ENCODE measurements at places on chromosomes 4 and X.

- DNase-seq: no peak
These were observed 93.7 kb upstream of the MAOA start for GRCh38 chrX:43562372-43562771.

DNA sequence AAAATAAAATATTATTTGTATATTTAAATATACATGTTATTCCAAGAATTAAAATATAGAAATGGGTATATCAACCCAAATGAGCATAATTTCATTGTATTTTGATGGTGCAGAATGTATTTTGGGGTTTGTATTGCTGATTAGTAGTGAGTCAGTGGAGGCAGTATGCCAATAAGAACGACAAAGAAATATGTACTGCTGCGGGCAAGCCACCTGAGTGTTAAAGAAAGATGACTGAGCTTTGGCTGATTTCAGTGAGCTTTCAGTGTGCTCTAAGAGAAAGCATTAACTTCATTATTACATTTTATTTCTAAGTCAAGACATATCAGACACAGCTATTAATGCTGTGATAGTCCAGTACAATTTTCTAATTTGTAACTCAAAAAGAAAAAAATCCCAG, 297.8 kb downstream of the ANK2 start:
- DNase-seq: no peak

DNA sequence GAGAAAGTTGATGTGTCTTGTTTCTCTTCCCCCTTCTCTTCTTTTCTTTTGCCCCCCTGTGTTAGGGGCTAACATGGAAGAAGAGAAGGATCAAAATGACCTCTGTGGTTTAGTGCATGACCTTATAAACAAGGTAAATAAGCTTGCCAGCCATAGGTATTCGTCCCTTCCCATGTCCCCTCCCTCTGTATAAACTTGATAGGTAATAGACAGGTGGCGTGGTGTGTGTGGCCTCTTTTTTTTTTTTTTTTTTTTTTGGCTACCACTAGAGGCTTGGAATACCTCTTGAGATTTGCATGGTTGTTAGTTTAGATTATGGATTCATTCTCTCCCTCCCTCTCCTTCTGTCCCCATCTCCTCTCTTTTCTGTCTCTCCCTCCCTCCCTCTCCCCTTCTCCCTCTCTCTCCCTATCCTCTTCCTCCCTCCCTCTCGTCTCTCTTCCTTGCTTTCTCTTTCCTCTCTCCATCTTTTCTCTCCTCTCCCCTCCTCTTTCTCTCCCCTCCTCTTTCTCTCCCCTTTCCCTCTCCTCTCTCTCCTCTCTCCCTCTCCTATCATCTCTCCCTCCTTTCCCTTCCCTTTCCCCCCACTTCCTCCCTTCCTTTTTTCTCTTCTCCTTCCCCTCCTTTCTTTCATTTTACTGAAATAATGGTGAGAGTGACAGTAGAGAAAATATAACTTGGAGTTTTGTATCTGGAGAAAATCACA, 134.4 kb downstream of the AFF1 start:
- no peak for DNase-seq

DNA sequence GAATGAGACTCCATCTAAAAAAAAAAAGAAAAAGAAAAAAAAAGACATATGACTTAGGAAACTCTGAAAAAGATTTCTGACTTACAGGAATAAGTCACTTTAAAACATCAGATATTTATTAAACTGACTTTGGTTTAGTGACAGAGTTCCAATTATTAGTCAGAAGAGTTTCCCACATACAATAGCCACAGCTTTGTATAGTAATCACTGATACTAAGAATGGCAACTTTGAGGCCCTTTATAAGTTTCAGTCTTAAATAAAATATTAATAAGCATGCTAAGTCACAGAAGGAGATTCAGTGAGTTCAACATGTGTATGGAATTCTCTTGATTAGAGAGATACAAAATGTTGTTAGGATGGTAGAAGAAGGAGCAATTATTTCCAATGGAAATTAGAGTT, 652.3 kb upstream of the AMOT start:
- no peak for DNase-seq

GRCh38 chrX:49041744-49042580, 1.2 kb downstream of the TFE3 start:
- DNase-seq: no peak

DNA sequence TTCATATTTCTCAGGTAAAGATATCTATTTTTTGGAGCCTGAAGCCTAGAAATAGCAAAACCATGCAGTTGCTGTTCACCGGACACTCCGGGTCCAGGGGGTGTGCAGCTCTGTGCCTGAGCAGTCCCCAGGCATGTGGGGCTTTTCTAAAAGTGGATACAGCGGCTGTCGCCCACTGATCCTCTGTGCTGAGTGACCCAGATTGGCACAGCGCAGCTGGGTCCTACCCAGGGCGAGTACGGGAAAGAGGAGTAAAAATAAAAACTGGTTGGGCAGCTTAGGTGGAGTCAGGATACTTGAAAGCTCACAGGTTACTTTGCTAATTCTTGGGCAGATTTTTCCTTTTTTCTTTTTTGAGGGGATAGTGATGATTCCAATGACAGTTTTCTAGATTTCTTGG, 118.8 kb downstream of the UCHL1 start:
- no peak for DNase-seq

GRCh38 chr4:94924566-94924965, 166.8 kb downstream of the BMPR1B start:
- no peak for DNase-seq

DNA sequence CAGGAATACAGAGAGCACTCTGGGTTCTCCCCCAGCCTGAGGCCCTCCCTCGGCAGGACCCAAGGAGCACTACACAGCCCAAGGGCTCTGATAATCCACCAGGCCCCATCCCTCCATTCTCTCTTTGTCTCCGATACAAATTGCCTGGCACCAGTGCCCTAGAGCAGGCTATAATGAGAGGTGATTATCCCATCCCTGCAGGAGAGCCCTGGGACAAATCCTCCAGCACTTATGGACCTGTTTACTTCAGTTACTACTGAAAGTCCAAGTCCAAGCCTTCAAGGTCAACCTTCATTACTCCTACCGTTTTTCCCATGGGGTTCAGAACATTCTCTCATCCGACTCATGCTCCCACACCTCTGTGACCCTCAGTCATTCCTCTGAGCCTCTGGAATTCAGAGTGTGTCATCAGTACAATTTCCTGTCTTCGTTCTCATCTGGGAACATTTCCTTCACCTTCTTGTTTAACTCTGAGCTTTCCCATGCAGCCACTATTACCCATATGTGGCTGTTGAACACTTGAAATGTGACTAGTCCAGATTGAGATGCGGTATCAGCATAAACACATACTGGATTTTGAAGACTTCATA, 299.0 kb downstream of the RAPGEF2 start:
- DNase-seq: no peak

DNA sequence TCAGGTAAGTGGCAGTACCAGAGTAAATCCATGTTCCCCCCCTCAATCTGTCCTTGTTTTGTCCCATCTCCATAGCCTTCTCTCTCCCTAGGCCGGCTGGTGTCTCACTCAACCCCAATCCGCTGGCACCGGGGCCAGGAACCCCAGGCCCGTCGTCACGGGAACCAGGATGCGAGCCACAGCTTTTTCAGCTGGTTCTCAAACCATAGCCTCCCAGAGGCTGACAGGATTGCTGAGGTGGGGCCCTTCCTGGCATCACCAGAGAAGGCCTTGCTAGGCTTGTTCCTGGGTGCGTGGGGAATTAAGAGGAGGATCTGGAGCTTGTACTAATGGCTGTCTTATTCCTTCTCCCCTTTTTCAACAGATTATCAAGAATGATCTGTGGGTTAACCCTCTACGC, 2.7 kb downstream of the TSPYL2 start:
- DNase-seq: no peak

GRCh38 chr4:156322592-156322991, 368.9 kb upstream of the CTSO start:
- DNase-seq: no peak

DNA sequence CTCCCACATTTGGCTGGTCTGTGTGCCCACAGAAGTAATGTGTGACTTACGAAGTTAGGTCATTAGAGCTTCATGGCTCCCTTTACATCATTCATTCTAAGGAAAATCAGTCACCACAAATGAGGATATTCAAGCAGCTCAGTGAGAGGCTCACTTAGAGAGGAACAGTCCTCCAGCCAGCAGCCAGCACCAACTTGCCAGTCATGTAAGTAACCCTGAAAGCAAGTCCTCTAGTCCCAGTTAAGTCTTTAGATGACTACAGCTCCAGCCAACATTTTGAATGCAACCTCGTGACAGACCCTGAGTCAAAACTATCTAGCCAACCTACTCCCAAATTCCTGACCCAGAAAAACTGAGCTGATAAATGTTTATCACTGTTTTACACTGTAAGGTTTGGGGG, 71.3 kb downstream of the LRBA start:
- DNase-seq: no peak

GRCh38 chrX:38271154-38271716, 50.6 kb upstream of the SRPX start:
- no peak for DNase-seq

DNA sequence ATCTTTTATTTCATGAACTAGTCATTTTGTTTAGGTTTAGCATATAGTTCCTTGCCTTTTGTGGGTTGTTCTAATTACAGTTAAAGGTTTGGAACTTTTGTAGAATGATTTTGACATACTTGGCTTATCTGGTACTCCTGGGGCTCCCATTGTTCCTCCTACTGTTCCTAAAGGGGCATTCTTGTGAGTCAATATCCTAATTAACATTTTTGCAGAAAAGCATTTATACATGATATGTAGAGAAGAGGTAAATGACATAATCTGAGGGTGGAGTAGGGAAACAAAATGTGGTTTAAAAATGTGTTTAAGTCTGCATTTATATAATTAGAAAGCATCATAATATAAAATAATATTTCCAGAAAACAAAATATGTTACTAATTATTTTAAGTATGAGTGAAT, 529.2 kb downstream of the FAT4 start:
- no peak for DNase-seq

DNA sequence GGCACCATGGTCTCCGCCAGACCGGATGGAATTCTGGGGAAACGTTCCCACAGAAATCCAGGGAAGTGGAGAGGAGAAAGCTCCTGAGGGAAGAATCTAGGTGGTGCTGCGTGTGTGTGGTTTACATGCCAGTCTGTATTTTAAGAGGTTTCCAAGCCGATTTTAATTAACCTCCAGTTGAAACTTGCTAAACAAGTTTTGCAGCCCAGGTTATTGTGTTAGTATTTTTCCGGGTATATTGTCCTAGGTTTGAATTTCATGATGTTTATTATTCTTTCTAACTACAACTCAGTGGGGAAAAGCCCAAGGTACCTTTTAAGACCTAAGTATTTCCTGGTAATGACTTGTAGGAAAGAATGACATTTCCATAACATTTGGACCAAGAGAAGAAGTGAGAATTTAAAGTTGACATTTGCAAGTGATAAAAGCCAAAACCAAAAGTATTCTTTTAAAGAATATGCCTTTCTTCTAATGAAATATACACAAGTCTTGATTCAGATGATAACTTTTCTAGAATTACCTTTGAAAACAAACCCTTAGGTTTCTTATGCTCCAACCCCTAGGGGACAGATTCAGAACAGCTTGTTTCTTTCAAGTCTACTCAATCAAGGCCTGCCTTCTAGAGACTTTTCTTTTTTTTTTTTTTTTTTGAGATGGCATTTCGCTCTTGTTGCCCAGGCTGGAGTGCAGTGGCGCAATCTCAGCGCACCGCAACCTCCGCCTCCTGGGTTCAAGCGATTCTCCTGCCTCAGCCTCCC, 14.6 kb downstream of the SAT1 start:
- no peak for DNase-seq

- no peak for DNase-seq
These were observed 4.8 kb upstream of the GYG2 start for GRCh38 chrX:2823795-2824386.

- DNase-seq: peak; percentile 64
These were observed 16.2 kb downstream of the AWAT2 start for GRCh38 chrX:70033348-70034051.

GRCh38 chr4:48196758-48197504, 62.9 kb upstream of the TXK start:
- DNase-seq: no peak

DNA sequence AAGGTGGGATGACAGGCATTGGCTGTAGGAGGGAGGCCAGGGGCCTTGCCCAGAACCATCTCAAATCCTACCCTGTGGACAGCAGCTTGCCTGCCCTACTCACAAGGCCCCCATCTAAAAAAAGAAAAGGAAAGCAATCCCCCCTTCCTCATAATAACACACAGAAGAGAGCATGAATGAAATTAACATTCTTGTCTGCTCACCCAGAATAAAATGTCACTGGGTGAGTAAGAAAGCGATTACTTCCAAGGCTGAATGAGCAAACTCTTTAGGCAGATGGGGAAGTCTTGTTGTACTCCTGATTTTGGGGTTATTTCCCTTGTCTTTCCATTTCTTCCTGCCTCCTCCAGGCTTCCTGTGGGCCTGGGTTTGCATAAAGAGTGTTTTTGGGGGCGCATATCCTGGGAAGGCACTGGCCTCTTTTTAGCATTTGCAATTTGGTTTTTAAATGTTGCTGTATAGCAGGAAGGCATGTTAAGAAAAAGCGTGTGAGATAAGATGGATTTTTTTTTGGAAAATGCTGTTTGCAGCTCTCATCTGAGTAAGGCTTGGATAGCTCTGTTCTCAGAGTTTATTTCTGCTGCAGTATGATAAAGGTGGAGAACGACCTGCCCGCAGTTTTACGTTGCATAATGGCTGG, 248.3 kb upstream of the GATB start:
- no peak for DNase-seq

GRCh38 chr4:147019091-147019490, 73.4 kb upstream of the TTC29 start:
- DNase-seq: peak; percentile 37
